Muscle of leg (tissue), 16 donors: ENCODE measurements at places on chromosomes 12 and 14. TPM values are rescaled to one million over a fixed set of nuclear protein-coding genes. Genes with fewer than 3 reads are reported as not detected.

DNA sequence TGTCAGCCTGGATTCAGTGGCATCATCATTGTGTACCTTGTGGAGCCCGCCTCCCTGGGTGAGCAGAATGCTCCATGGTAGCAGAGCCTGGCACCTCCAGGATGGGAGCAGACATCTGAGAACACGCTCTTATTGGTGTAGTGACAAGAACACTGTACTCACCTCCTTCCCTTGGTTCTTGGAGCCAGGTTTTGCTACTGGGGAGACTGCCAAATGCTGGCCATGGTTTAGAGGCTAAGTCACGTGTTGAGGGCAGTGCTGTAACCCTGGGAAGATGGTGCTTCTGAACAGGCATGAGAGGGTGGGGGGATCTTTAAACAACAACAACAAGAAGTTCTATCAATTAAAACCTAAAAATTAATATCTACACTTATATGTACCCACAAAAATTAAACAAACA, 47.6 kb upstream of the ASPG start:
- H3K36me3 ChIP-seq, result no peaks in the 10 kb centered on the region
- no peaks in the 10 kb centered on the region for H3K4me1 ChIP-seq
- peaks cover 21% of the 10 kb centered on the region for H3K27me3 ChIP-seq
- H3K4me3 ChIP-seq, result no peak overlapping the region
- no peak overlapping the region for H3K27ac ChIP-seq
- DNase-seq, result no peak

GRCh38 chr12:131264635-131265034, 310.9 kb downstream of the ADGRD1 start:
- H3K36me3 ChIP-seq, result no peaks in the 10 kb centered on the region
- no peak overlapping the region for H3K4me3 ChIP-seq
- no peaks in the 10 kb centered on the region for H3K4me1 ChIP-seq
- DNase-seq, result no peak
- H3K27ac ChIP-seq, result no peak overlapping the region

DNA sequence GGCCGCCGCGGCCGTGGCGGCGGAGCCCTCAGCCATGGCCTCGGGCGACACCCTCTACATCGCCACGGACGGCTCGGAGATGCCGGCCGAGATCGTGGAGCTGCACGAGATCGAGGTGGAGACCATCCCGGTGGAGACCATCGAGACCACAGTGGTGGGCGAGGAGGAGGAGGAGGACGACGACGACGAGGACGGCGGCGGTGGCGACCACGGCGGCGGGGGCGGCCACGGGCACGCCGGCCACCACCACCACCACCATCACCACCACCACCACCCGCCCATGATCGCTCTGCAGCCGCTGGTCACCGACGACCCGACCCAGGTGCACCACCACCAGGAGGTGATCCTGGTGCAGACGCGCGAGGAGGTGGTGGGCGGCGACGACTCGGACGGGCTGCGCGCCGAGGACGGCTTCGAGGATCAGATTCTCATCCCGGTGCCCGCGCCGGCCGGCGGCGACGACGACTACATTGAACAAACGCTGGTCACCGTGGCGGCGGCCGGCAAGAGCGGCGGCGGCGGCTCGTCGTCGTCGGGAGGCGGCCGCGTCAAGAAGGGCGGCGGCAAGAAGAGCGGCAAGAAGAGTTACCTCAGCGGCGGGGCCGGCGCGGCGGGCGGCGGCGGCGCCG, 381 bp downstream of the YY1 start:
- no peaks in the 10 kb centered on the region for H3K27me3 ChIP-seq
- peak overlapping the region; percentile 77 for H3K27ac ChIP-seq
- peaks cover 3% of the 10 kb centered on the region for H3K36me3 ChIP-seq
- peaks cover 14% of the 10 kb centered on the region for H3K4me1 ChIP-seq

GRCh38 chr12:92332552-92332951, 186.9 kb upstream of the BTG1 start:
- H3K36me3 ChIP-seq, result no peaks in the 10 kb centered on the region
- H3K27ac ChIP-seq, result no peak overlapping the region
- H3K27me3 ChIP-seq, result no peaks in the 10 kb centered on the region
- DNase-seq, result no peak
- H3K4me3 ChIP-seq, result no peak overlapping the region

DNA sequence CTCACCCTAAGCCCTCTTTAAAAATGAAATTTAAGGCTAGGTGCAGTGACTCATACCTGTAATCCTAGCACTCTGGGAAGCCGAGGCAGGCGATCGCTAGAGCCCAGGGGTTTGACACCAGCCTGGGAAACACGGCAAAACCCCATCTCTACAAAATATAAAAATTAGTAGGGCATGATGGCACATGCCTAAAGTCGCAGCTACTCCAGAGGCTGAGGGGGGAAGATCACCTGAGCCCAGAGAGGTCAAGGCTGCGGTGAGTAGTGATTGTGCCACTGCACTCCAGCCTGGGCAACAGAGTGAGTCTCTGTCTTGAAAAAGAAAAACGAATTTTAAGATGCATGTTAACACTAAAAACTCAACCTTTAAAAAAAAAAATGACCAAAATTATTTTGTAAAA, 12.7 kb downstream of the GNPNAT1 start:
- H3K4me1 ChIP-seq, result no peaks in the 10 kb centered on the region
- H3K27ac ChIP-seq, result no peak overlapping the region
- peaks cover 18% of the 10 kb centered on the region for H3K36me3 ChIP-seq
- DNase-seq, result no peak
- H3K27me3 ChIP-seq, result no peaks in the 10 kb centered on the region
- H3K4me3 ChIP-seq, result no peak overlapping the region

- no peaks in the 10 kb centered on the region for H3K4me1 ChIP-seq
- no peak overlapping the region for H3K4me3 ChIP-seq
- no peaks in the 10 kb centered on the region for H3K36me3 ChIP-seq
- no peaks in the 10 kb centered on the region for H3K27me3 ChIP-seq
These were observed 531.4 kb upstream of the LMO3 start for GRCh38 chr12:17137396-17137795.

FKBP4 gene
- polyA plus RNA-seq, result 41.8 TPM

RAB3IP gene
- polyA plus RNA-seq, result 9.0 TPM

CD69 gene
- 0.53 TPM for polyA plus RNA-seq
